ENCODE measurements at places on chromosomes 6 and 20. TPM values are rescaled to one million over a fixed set of nuclear protein-coding genes. Genes with fewer than 3 reads are reported as not detected.
A peak's percentile ranks its signal among the peaks of the same experiment; 100 is the strongest.

The MYH7B gene
- total RNA-seq: 0.82 TPM

The PNLDC1 gene
- total RNA-seq: 0.36 TPM

The E2F3 gene
- 44.3 TPM for total RNA-seq

The TSPO2 gene
- total RNA-seq: not detected

DNA sequence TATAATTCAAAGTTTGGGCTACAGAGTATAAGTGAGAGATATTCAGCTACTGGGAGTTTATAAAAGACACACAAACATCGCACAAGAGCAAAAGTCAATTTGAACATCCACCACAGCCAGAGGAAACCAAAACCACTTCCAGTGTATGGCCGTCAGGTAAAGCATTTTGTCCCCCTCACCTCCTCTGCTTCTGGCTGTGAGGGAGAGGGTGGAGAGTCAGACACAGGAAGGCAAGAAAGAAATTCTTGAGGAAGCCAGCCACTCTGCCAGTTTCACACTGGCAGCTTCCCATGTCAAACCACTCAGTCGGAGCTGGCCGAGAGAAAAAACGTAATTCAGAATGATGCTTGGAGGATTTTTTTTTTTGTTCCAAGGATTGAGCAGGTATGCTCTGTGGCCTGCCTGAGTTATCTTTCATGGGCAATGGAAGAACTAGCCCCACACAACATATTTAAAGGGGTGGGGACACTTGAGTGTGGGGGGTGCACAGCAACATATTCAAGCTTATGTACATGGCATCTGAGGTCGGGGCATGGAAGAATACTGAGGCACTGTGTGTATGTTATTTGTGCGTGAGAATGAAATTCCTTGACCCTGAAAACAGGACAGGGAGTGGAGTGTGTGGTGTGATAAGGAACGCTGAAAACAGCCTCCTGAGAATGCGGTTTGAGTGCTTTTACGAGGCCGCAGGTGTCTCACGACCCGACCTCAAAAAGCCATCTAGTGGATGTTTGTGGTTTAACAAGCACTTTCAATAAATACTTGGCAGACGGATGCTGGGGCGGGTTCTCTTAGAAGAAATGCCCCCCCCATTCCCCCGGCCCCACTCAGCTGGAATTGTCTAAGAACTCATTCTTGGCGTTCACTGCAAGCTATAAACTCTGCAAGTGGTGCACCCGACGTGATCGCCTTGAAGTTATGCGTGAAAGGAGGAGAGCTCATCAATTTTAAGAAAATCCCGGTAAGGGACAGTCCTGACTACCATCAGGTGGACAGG, 27.5 kb upstream of the ZBTB22 start:
- no peaks in the 10 kb centered on the region for H3K36me3 ChIP-seq
- peak; percentile 69 for DNase-seq
- H3K27ac ChIP-seq: peak overlapping the region; percentile 96
- no peaks in the 10 kb centered on the region for H3K27me3 ChIP-seq
- peaks cover 28% of the 10 kb centered on the region for H3K4me1 ChIP-seq

DNA sequence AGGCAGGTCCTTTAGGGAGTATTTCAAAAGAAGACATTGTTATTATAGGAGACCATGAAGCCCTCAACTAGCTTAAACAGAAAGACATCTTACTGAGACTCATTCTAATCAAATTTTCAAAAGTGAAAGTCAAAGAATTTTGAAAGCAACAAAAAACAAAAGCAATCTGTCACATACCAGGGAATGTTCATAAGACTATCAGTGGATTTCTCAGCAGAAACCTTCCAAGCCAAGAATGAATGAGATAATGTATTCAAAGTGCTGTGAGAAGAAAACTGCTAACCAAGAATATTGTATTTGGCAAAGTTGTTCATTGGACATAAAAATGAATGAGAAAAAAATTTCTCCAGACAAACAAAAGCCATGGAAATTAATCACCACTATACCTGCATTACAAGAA, 48.2 kb upstream of the FUT9 start:
- no peaks in the 10 kb centered on the region for H3K4me1 ChIP-seq
- peaks cover 4% of the 10 kb centered on the region for H3K36me3 ChIP-seq
- DNase-seq: no peak
- no peaks in the 10 kb centered on the region for H3K27me3 ChIP-seq
- H3K27ac ChIP-seq: no peak overlapping the region

DNA sequence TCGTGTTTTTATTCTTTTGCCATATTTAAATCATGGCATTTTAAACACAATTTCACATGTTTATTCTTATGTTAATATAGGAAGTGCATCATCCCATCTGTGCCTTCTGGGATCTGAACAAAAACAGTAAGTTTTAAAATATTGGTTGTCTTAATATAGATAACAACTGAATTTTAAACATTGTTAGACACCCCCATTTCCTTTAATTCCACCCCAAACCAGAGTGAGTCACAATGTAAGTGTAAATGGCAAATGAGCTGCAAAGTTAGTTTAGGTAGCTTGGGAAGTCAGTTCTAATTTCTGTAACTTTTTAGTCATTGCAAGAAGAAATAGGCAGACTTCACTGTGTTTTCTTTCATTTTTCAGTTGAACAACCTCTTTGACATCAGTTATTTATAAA, 108.0 kb downstream of the ADGRG6 start:
- H3K4me1 ChIP-seq: peaks cover 6% of the 10 kb centered on the region
- no peaks in the 10 kb centered on the region for H3K27me3 ChIP-seq
- no peaks in the 10 kb centered on the region for H3K36me3 ChIP-seq
- DNase-seq: no peak

DNA sequence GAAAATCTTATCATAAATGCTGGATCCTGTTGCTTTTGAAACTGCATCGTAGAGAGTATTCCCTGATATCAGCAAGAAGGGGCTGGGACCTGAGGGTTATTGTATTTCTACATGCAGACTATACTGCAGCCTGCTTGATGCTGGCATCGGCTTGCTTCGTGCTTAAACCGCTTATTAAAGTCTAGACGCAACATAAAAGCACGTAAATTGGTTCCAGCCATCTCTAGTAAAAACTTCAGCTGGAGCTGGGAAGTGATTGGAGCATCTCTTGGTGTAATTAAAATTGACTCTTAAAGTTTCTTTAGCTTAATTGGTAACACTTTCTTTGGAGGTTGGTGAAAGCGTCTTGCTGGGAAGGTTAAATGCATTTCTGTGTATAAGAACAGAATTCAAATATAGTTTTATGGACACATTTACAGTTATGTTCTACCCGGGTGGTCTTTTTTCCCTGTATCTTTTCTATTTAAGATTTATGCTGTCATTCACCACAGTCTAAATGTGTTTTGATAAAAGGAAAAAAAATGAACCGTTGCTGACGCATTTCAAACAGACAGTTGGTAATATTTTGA, 139.0 kb upstream of the JAG1 start:
- H3K4me1 ChIP-seq: no peaks in the 10 kb centered on the region
- H3K4me3 ChIP-seq: no peak overlapping the region
- no peaks in the 10 kb centered on the region for H3K36me3 ChIP-seq
- no peak for DNase-seq
- peaks cover 9% of the 10 kb centered on the region for H3K27me3 ChIP-seq

All from naive thymus-derived CD8-positive, alpha-beta T cell (primary cell).